ENCODE measurements at places on chromosomes 13 and 19.

GRCh38 chr19:1239796-1240737, 1.5 kb upstream of the ATP5F1D start:
- peak; percentile 96 for DNase-seq

- no peak for DNase-seq
Measured at GRCh38 chr13:84279166-84279565, 396.9 kb upstream of the SLITRK1 start.

DNA sequence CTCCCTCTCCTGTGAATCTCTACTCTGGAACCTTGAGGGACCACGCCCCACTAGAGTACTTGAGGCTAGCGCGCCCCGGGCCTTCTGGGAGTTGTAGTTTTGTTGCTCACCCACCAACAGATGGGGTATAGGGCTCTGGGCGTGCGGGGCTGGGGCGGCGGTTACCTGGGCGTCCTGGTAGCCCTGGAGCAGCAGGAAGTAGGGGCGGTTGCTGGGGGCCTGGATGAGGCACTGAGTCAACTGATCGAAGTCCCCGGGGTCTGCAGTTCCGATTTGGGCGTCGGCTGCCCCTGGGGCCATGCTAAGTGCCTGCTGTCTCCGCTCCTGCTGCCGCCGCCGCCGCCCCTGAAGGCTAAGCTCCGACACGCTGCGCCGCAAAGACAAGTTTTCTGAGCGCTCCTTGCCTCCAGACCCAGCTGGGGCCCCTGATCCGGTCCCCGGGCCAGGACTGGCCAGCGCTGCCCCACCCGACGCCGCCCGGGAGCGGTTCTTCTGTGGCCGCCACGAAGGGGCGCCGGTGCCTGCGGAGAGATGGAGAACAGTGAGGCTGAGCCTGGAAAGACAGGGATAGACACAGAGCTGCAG, 5.3 kb downstream of the RASIP1 start:
- DNase-seq = no peak

DNA sequence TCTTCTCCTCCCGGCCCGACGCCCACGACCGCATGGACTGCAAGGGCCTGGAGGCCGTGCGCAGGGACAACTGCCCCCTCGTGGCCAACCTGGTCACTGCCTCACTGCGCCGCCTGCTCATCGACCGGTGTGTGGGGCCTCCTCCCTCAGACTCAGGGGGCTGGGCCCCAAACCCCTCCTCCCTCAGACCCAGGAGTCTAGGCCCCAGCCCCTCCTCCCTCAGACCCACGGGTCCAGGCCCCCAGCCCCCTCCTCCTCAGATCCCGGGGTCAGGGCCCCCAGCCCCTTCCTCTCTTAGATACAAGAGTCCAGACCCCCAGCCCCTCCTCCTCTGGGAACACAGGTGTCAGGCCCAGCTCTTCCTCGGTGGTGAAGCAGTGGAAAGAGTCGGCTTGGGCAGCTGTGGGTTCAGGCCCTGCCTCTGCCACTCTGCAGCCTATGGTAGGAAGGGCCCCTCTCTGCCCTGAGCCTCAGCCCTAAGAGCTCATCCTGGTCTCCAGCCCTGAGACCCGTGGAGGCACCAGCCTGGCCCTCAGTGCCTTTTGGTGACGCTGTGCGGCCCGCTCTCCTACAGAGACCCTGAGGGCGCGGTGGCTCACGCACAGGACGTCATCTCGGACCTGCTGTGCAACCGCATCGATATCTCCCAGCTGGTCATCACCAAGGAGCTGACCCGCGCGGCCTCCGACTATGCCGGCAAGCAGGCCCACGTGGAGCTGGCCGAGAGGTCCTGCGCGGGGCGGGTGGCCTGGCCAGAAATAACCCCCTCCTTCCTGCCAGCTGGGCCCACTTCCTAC, 3.7 kb upstream of the SPIB start:
- peak; percentile 48 for DNase-seq

- DNase-seq = no peak
Measured at GRCh38 chr19:10266706-10267105, 4.2 kb upstream of the ICAM1 start.

DNA sequence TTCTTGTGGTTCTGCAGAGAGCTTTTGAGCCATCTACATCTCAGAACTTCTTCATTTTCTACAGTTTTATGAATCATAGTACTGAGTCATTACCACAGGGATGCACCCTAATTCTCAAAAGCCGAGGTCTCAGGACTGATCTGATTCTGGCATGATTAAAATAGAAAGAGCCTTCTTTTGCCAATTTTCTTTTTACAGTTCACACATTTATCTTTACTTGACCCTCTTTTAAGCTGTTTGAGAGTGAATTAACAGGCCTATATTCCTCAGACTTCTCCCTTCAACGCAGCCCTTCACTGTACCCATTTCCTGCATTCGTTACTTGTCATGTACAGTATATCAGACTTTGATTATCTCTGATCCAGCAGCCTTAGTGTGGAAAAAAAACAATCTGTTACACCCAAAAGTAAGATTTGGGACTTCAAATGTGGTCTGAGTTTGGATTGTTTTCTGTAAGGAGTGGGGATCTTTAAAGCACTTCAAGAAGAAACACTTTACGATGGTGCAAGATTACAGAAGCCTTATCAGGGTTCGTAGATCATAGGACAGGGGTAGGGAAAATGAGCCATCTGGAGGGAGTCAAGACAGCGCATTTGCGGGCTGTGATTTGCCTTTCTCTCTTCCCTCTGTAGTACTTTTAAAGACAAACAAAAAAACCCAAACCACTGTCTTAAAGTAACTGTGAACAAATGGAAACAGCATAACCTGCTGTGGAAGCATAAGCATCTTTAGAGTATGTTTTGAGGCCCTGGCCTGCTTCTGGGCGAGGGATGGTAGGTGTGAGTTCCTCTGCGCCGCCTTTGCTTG, 15.3 kb upstream of the GPR183 start:
- DNase-seq = no peak

DNA sequence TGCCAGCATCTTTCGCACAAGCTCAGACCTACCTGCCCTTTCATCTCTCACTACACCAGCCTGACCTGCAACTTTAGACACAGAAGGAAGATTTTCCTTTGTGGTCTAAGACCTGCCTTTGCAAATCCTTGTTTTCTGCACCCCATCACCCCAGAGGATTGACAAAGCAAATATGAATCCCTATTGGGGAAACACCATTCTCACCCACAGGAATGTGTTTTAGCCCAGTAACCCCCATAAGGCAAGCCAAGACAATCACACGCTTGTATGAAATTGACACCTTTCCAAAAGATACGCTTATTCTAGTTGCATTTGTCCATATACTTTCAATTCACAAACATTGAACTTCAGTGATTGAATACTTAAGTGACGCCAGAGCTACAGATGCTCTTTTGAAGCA, 55.7 kb downstream of the SPATA13 start:
- DNase-seq = no peak

- DNase-seq = no peak
Measured at GRCh38 chr13:49810567-49811526, 18.4 kb upstream of the KPNA3 start.

GRCh38 chr13:110014719-110015118, 228.3 kb upstream of the IRS2 start:
- no peak for DNase-seq

GRCh38 chr13:59144700-59145099, 1019.0 kb downstream of the DIAPH3 start:
- DNase-seq = no peak

- no peak for DNase-seq
Measured at GRCh38 chr19:7226739-7227138, 67.5 kb downstream of the INSR start.

DNA sequence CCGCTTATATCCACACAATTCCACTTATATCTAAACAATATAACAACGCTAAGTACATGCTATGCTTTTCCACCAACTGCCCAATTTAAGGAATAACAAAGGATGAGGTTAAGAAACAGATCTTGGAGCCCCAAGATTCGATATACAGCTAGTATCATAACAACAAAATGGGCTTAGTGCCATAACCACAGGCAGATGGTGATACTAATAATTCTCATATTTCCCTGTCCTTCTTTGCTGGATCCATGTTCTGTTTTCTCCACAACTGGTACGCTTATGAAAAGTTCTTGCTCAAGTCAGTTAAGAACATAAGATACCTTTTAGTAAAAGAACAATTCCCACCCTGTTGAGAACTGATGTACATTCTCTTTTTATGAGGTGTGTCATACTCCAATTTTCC, 33.9 kb downstream of the CAB39L start:
- no peak for DNase-seq

GRCh38 chr13:114035583-114036531, 62.0 kb upstream of the C13orf46 start:
- DNase-seq = no peak

GRCh38 chr19:33408538-33409434, 35.3 kb downstream of the CEBPG start:
- no peak for DNase-seq

GRCh38 chr19:32082028-32082427, 263.4 kb upstream of the ZNF507 start:
- no peak for DNase-seq

GRCh38 chr19:50728084-50728737, 5.0 kb downstream of the CLEC11A start:
- peak; percentile 45 for DNase-seq

DNA sequence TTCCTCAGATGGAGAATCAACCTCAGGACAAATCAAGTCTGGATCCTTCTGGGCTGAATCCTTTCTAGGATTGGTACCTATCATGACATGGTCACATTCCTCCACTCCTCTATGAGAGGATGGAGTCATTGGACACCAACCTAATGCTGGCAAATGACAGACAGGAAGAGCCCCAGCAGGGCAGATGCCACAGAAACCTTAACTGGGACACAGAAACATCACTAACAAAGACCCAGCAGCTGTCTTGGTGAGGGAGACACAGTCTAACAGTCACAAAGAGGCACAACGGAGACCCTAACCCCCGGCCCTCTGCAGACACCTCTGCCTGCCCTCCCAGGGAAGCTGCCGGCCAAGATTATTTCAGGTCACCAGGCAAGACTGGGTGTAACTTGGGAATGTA, 2.1 kb downstream of the ANKRD27 start:
- DNase-seq = no peak

- no peak for DNase-seq
Measured at GRCh38 chr13:23842406-23842805, 46.8 kb downstream of the MIPEP start.

DNA sequence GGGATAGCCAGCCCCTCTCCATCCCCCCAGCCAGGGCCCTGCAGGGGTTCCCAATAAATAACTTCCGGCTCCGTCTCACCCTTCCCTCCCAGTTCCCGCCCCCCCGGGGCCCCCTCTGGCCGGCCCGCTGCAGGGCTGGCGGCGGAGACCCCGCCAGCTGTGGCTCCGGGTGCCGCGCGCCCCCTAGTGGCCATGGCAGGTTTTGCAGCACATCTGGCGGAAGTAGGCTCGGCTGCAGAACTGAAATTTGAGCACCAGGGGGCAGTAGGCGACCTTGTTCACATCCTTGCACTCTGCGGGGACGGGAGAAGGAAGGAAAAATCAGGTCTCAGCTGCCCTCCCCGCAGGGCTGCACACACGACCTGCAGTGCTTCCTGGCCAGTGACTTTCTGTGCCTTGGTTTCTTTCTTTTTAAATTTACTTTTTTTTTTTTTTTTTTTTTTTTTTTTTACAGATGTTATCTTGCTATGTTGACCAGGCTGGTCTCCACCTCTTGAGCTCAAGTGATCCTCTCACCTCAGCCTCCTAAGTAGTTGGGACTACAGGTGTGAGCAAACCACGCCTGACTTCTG, 3.6 kb upstream of the MYO1F start:
- DNase-seq = peak; percentile 87

DNA sequence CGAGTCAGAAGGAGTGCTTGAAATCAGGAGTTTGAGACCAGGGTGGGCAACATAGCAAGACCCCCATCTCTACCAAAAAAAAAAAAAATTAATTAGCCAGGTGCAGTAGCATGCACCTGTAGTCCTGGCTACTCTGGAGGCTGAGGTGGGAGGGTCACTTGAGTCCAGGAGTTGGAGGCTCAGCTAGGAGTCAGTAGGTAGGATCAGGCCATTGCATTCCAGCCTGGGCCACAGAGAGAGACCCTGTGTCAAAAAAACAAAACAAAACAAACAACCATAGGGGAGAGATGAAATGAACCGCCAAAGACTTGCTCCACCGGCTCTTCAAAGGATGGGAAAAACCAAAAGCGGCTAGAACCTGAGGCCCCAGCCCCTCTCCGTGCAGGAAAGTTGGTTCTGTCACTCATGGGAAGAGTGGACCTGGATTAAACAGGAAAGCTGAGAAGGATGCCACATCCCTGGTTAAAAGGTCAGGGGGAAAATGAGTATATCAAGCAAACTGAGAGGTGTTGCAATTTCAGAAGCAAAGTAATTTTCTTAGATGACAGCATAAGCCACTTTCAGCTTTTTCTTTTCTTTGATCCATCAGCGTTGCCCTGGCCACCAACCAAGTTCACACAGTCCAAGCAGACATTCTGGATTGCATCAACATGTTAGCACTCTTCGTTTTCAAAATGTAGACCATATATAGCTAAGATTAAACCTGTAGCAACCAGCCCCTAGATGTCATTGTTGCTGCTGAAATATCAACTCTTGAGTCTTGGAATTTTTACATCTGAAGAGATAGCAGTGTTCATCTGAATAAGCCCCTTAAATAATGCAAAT, 8.9 kb upstream of the ZNF507 start:
- DNase-seq = no peak

DNA sequence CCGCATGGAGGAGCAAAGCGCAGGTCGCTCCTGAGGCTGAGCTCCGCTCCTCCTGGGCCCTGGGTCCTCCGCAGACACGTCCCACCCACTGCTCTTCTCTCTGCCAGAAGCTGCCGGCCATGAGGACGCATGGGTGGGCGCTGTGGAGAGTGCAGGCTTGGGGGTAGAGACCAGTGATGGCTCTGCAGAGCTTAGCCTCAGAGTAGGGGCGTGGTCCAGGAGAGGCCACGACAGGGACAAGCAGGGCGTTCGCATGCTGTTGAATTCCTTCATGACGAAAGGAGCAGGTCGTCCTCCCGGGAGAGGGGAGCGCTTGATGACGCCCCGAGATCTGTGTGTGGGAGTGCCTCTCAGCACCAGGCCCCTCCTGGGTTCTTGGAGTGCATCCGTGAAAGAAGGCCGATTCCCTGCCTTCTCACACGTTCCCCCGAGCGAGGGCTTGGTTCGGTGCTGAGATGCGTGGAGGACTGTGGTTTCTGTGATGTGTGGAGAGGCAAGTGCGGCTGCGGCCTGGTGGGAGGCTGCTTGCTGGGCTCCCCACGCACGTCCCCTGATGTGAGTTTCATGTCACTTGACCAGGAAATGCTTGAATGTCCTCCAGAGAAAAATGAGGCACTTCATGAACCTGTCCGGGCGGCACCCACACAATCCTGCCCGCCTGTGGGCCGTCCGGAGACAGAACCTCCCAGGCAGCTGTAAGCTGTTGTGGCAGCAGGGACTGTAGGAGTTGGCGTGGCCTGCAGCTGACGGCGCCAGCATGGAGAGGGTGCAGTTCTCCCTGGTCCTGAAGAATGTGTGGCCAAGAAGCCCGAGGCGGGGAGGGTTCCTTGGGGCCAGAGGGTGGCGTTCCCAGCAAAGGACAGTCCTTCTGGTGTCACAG, 4.5 kb downstream of the SF3A2 start:
- no peak for DNase-seq

GRCh38 chr13:47306991-47307390, 410.1 kb upstream of the HTR2A start:
- no peak for DNase-seq

GRCh38 chr19:8001651-8001994, 3.8 kb downstream of the ELAVL1 start:
- no peak for DNase-seq

GRCh38 chr13:107438251-107438650, 777.1 kb downstream of the LIG4 start:
- no peak for DNase-seq
